ENCODE measurements at places on chromosomes 12 and 14.

DNA sequence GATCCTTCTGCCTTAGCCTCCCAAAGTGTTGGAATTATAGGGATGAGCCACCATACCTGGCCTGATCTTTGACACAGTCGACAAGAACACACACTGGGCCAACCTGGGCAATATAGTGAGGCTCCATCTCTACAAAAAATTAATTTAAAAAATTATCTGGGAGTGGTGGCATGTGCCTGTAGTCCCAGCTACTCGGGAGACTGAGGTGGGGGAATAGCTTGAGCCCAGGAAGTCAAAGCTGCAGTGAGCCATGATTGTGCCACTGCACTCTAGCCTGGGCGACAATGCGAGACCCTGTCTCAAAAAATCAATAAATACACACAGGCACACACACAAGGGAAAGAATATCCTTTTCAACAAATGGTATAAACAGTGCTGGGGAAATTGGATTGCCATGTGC is 6.1 kb upstream of the OS9 start:
- no peak for DNase-seq

- DNase-seq = no peak
Measured at GRCh38 chr12:26929590-26929989, 8.2 kb downstream of the INTS13 start.

GRCh38 chr12:6465467-6466183 is 4.9 kb downstream of the VAMP1 start:
- DNase-seq = no peak

DNA sequence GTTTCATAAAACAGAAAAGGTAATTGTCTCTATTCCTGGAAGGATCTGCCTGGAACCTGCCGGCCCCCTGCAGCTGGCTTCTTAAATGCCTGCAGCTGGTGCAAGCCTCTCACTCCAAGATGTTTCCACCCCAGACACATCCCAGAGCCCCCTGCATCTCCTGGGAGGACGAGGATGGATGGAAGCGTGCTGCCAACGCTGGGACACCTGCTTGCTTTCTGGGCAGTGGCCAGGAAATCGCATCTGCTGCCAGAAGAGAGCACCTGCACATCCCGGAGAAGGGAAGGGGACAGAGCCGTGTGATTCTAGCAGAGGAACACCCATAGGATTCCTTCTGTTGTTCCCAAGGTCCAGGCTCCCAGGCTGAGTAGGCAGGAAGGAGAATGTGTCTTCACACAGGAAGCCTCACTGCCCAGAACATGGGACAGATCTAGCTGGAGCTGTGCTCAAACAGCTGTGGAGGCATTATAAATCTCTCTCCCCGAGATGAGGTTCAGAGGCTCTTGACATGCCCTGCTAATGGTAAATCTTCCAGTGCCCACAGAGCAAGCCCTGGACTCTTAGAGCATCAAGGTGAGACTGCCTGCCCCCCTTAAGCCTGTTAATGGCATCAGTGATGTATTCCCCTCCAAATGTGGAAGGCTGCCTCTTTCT is 138.8 kb upstream of the MAP1LC3B2 start:
- DNase-seq = no peak

DNA sequence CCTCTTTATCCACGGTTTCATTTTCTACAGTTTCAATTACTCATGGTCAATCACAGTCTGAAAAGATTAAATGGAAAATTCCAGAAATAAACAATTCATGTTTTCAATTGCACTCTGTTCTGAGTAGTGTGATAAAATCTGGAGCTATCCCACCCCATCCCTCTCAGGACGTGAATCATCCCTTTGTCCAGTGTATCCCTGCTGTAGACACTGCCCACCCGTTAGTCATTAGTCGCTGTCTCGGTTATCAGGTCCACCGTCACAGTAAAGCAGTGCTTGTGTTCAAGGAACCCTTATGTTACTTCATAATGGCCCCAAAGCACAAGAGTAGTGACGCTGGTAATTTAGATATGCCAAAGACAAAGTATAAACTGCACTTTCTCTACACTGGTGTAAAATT is 141.0 kb upstream of the LMNTD1 start:
- no peak for DNase-seq

DNA sequence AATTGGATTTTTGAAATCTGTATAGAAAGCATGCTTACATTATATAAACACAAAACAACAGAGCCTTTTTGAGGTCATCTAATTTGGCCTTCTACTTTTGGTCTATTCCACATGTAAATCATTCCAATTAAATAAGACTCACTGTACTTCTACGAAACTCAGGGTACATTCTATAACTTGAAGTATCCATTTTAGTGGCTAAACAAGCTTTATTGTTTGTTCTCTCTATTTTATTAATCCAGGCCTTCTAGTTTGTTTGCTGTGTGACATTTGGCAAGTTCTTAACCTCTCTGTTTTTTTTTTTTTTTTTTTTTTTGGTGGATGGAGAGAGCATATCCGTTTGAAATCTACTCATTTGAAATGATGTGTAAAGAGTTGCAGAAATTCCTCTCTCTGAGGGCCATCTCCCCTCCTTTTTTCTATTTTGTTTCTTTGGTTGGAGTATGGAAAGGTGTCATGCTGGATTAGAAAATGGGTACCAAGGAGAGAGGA is 58.1 kb upstream of the C12orf71 start:
- no peak for DNase-seq

GRCh38 chr12:51406290-51406689 is 15.1 kb upstream of the GALNT6 start:
- DNase-seq = no peak

DNA sequence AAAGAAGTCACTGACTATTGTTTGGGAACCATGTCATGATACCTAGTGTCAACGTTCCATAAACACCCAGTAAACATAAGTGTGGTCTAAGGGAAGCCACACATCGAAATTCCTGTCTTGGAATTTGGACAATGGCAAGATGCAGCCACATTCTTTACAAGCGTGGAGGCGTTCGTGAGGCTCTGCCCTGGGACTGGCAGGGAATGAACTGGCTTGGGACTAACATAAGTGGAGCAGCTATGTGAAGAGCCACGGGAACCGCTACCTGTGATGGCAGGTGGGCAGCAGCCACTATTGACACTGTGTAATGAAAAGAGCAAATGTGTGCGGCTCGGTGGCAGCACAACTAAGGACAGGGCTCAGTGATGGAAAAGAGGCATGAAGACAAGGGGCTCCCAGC is 10.0 kb upstream of the NRIP2 start:
- no peak for DNase-seq

GRCh38 chr14:95273001-95273978 is 46.4 kb downstream of the CLMN start:
- no peak for DNase-seq

DNA sequence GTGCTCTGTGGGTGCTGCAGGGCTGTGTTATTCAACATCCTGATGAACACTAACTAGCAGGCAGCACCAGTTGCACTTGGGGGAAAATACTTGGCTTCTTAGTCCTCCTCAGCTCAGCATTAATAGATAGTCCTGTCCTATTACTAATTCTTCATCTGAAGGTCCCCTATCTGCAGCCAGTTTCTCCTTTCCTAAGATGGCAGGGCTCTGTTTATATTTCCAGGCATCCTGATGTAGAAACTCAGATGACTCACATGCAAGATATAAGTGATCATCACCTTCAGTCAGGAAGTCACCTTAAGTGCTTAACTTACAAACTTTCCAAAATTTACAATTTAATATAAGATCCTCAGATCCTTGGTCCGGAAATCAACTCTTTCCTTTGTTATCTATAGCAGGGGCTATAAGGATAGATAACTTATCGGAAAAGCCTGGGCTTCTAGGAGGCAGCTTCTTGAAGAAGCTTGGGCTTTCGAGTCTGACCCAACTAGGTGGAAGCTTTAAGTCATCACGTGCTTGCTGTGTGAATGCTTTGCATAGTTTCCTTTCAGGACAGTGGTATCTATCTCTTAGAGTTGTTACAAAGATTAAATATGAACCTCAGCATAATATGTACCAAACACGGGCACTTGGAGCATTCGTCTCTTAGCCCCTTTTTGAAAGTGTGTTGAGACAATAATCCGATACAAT is 181.0 kb upstream of the GRIP1 start:
- no peak for DNase-seq

DNA sequence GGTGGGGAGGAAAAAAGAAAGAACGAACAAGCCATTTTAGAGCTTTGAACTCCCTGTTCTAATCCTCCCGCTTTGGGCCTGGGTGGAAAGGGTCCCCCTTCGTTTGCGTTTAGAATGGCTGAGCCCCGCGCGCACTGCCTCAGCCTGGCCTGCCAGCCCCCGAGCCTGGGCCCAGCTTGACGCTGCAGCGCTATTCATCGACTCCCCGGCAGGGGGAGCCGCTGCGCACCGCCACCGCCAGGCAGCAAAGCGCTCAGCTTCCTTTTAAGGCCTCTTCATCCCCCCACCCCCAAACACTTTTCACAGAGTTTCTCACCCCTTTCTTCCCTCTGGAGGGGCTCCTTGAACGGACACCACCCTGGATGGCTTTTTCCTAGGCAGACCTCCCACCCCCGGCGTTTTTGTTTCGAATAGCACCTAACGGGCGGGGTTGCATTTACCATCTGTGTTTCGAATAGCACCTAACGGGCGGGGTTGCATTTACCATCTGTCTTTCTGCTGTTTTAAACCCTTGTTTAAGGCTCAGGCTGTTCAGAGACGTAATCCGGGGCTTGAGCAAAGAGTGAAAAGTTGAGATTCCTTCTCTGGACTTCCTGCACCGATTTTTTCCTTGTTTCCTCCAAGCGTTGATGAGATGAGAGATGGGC is 56.4 kb upstream of the PIWIL1 start:
- DNase-seq = no peak

DNA sequence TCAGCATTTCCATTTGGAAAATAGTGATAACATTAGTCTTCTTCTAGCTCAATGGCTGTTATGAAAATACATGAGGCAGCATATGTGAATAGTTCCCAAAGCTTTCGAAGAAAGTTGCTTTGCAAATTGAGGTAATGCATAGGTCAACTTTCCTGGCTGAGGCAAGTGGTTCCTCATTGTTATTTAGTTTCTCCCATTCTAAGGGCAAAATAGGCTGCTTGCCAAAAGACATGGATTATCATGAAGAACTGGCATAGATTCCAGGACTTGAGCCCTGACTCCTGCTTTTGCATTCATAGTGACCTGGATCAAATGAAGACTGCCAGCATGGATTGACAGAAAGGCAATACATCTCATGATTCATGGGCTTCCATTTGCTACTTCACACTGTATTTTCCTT is 35.7 kb downstream of the LRFN5 start:
- DNase-seq = no peak

Measured in breast epithelium (tissue), 4 donors.